ENCODE measurements at places on chromosomes 2 and 18. TPM values are rescaled to one million over a fixed set of nuclear protein-coding genes. Genes with fewer than 3 reads are reported as not detected.

Gene HDAC4
- 27.0 TPM for total RNA-seq

GRCh38 chr2:240322231-240322955, 113.1 kb upstream of the GPC1 start:
- DNase-seq, result peak; percentile 92

Gene IMP4
- total RNA-seq, result 43.5 TPM

DNA sequence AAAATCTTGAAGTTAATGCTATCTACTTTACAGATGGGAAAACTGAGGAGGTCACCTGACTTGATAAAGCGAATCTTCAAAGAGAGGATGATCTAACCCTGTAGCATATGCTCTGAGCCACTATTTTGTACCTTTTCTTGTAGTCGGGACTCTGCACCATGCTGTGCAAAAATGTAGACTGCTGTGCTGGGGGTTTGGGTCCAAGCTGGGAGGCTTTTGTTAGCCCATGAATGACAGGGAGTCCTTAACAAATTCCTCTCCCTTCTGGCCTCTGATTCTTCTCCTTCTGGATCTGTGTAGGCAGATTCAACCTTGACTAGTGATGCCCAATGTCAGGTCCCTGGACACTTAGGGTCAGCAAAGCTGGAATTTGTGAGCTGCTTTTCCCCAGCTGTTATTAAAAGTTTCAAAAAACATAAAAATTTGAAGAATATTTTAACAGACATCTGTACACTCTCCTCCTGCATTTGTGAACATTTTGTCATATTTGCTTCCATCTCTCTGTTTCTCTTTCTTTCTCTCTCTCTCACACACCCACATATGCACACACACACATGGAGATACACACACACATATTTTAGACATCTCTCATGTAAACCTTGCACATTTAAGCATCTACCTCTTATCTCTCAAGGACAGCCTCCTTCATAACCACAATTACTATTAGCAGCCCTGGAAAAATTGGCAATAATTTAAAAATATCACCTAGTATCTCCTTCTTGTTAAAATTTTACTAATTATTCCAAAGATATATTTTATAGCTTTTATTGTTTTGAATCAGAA, 335.0 kb upstream of the TRIB2 start:
- no peak for DNase-seq

Gene YES1
- 38.0 TPM for total RNA-seq

- no peak for DNase-seq
Observed at GRCh38 chr2:138724729-138725459, 55.3 kb downstream of the NXPH2 start.

DNA sequence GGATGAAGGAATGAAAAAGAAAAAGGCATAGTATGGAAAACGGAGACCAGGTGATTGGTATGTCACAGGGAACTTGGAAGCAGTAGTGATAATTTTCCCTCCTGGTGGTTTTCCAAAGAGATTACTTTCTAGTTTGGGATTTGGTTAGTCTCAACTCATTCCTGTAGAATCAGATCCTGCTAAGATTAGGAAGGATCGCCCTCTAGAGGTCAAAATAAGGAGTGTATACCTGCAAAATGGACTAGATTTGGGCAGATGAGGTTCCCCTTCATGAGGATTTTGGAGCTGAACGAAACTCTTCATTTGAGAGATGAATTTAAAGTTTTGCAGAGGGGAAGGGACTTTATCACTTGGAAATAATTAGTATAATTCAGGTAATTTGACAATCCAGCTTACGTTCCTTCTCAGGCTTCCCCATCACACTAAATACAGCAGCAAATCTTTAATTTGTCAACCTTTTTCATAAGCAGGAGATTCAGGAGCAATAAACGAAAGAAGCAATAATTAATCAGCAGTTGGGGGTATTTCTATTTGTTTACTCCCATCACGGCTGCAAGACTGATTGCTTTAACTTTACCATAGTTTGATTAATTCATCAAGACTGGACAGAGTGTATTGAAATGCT, 65.2 kb downstream of the CCDC195 start:
- DNase-seq, result no peak

DNA sequence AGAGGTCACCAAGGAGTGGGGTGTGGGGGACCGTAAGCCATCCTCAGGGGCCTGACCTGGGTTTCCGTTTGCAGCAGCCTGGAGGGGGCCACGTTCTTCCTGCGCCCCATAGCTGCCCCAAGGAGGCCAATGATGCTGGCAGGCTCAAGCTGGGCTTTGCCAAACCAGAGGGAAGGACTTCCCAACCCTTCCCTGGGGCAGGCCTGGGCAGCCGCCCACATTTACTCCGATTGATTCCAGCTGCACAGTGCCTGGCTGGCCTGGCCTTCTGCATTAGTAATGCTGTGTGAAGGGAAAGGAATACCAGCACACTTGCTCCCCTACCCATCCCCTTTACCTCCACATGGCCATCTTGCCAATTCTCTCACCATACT, 360.6 kb upstream of the SLC14A2 start:
- DNase-seq, result peak; percentile 82

- no peak for DNase-seq
Observed at GRCh38 chr2:26010943-26011342, 22.9 kb upstream of the RAB10 start.

Gene NXPH2
- not detected for total RNA-seq

DNA sequence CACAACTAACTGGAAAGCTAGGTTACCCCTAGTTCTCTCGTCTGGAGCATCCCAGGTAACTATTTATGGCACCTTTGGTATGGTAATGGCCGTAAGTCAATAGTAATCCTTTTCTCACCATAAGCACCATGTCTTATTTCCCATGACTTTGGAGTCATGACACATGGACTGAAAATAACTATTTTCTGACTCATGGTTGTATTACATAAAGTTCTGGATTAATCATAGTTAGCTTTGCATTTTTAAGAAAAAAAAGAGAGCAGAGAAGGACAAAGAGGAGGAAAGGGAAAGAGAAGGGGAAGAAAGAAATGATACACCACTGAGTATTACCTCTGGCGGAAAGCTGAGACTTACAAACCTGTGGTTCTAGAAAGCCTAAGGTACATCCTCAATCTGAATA, 99.3 kb downstream of the BIN1 start:
- DNase-seq, result no peak

Gene ICOS
- total RNA-seq, result not detected

DNA sequence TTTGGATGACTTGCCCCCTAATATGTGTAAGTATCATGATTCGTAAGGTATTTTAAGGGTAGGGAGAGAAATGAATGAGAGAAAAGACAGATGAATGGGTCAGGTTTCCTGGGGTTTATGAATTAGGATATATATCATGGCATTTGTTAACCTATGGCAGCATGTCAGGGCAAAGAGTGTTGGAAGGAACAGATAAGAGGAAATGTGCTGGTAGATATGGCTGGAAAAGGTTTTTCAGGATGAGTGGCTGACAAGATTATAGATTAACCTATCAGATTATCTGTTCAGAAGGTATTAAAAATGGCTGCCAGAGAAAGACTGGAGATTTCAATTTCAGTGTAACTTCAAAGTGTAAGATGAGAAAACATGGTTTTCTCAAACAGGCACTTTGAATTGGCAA, 67.8 kb downstream of the SRBD1 start:
- DNase-seq, result no peak

Gene ANKRD30B
- not detected for total RNA-seq

DNA sequence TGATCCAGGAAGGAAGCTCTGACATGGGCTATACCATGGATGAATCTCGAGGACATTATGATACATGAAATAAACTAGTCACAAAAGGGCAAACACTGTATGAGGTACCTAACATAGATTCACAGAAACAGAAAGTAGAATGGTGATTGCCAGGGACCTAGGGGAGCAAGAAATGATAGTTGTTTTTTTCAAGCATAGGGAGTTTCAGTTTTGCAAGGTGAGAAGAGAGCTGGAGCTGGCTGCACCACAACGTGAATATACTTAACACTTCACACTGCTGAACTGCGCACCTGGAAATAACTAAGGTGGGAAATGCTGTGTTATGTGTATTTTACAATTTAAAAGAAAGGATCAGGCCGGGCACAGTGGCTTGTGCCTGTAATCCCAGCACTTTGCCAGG, 13.2 kb upstream of the AGAP1 start:
- DNase-seq, result no peak

Gene COLEC11
- not detected for total RNA-seq

DNA sequence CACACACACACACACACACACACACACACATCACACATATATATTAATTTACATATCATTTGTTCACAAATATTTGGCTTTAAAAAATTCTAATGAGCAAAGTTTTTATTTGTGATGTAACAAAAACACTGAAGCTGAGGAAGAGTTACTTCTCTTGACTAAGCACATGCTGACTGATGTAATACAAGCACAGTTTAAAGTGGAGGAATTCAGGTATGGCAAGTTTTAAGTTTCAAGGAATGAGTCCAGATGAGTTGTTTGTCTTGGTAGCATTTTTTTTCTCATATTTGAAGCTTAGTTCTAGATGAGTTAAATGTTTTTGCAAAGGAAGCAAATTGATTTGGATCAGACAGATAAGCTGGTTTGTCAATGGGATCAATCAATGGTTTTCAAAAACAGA, 20.2 kb upstream of the CALCRL start:
- no peak for DNase-seq

GRCh38 chr18:31684279-31685096, at the start of gene B4GALT6:
Gene B4GALT6, minus strand, starts transcription at chr18:31684581. Its CDS starts 155 bp downstream, at chr18:31684426.
- no peak for DNase-seq

- DNase-seq, result no peak
Observed at GRCh38 chr2:238362626-238363025, 42.3 kb downstream of the TRAF3IP1 start.

- no peak for DNase-seq
Observed at GRCh38 chr18:10437837-10438236, 16.6 kb upstream of the APCDD1 start.

DNA sequence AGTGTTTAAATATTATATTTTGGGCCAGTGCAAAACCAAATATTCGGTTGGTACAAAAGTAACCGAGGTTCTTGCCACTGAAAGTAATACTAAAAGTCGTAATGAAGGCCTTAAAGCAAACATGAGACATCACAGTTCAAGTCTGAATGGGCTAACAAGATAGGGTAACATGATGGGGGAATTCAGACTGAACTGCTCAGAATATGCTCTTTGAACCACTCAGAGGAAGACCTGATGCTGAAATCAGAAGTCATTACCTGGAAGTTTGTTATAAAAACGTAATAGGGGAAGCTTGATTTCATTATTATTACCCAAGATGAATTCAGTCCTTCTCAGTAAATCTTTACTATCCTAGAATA, 26.6 kb downstream of the CDKL4 start:
- no peak for DNase-seq

Gene POTEF
- 8.4 TPM for total RNA-seq

Gene PSMA8
- total RNA-seq, result not detected

- no peak for DNase-seq
Observed at GRCh38 chr2:209763106-209763505, 8.5 kb upstream of the UNC80 start.

DNA sequence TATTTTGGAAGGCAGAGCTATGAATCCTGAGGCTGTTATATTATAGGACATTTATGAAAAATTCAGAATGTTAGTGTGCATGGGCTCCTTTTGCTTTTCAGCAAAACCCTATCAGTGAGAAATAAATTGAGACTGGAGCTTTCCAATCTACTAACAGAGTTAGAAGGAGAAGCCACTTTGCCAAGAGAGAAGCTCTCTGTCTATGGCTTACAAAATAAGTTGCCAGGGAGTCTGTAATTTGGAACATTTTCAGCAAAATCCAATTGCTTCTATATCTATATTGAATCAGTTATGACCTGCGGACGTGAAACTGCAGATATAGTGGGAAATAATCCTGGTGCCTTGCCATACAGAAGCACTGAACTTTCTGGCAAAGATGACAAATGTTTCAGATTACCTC, 279.3 kb downstream of the CDH19 start:
- no peak for DNase-seq

Gene NT5DC4
- not detected for total RNA-seq

DNA sequence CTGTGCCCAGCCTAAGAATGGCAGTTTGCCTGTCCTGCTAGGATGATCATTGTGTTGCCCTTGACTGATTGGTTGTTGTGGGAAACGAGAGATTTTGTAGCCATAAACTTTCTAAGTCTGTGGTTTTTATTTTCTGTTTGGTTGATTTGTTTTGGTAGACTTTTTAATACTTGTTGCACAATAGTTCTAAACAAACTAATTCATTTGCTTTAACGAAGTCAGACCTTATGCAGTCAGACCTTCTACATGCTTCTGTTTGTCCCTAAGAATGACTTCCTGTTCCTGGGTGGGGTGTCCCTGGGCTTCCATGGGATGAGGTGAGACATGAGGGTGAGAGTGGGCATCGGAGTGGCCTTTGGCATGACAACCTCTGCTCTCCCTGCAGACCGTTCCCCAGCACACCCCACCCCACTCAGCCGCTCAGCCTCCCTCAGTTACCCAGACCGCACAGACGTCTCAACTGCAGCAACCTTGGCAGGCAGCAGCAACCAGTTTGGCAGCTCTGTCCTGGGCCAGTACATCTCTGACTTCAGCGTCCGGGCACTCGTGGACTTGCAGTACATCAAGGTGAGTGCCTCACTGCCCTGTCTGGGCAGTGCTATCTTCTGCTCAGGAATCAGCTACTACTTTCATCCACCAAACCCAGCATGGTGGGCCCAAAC, 7.8 kb upstream of the CNNM3 start:
- DNase-seq, result no peak

Gene AGXT
- total RNA-seq, result not detected

- no peak for DNase-seq
Observed at GRCh38 chr2:120933693-120934573, 198.3 kb downstream of the GLI2 start.

- DNase-seq, result no peak
Observed at GRCh38 chr2:228526687-228527086, 345.2 kb upstream of the SPHKAP start.

DNA sequence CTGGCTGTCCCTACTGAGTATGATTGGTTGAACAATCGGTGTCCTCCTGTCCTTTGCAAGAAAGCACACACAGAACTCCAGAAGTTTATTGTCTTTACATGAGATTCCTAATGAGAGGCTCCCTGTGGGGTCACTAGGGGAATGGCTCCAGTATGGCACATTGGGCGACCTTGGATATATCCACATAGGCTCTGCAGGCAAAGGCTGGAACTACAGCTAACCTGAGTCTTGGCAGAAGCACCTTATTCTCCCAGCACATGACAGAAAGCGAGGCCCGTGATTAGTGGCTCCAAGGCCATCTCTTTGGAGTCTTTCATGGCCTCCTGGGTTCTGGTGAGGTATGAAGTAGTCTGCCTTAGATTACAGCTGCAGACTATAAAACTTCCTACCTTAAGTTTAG, 49.0 kb downstream of the ZDBF2 start:
- DNase-seq, result no peak

Gene LBX2
- 2.3 TPM for total RNA-seq

DNA sequence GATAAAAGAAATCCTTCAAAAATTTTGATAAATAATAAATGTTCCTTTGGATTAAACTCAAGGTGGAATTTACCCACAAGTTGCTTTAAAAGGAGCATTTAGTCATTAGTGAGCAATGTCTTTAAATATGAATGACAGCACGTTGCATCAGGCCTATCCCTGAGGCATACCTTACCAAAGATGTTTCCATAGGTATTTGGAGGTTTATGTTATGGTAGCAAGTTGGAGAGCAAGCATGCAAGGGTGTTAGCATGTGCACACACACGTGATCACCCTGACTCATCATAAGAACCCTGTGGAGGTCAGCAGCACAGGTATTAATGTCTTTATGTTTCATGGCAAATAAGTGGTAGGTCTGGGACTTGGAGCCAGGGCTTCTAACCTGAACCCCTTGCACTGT, 159.9 kb downstream of the ACTR3 start:
- DNase-seq, result no peak

Gene CCL20
- total RNA-seq, result 0.45 TPM

Gene RAB6C
- total RNA-seq, result 0.24 TPM
